ENCODE measurements at places on chromosomes 5 and 9.

DNA sequence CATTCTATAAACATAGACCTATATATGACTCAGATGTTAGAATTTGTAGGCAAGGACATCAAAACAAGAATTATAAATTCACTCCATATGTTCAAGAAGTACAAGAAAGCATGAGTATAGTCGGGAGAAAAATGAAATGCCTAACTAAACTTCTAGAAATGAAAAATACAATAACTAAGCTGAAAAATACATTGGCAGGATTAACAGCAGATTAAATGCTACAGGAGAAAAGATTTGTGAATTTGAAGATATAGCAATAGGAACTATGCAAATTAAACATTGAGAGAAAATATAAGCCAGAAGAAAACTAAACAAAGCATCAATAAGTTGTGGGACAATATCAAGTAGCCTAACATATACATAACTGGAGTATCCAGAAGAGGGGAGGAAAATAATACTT lies 55.3 kb upstream of the PRSS3 start:
- DNase-seq, result no peak

DNA sequence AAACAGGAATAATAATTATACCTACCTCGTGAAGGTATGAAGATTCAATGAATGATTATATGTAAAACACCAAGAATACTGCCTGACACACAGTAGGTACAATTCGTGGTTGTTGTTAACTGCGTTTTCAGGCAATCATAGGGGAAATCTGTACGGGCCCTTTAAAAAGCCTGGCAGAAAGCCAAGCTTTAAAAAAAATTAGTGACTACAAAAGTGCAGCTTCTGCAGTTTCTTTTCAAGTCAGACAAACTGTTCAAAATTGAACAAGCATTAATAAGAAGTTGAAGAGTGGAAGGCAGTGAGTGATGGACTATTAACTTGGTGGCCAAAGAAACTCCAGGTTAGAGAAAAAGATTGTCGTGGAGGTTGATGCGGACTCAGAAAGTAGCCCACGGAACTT lies 85.9 kb upstream of the TRIO start:
- DNase-seq, result no peak

DNA sequence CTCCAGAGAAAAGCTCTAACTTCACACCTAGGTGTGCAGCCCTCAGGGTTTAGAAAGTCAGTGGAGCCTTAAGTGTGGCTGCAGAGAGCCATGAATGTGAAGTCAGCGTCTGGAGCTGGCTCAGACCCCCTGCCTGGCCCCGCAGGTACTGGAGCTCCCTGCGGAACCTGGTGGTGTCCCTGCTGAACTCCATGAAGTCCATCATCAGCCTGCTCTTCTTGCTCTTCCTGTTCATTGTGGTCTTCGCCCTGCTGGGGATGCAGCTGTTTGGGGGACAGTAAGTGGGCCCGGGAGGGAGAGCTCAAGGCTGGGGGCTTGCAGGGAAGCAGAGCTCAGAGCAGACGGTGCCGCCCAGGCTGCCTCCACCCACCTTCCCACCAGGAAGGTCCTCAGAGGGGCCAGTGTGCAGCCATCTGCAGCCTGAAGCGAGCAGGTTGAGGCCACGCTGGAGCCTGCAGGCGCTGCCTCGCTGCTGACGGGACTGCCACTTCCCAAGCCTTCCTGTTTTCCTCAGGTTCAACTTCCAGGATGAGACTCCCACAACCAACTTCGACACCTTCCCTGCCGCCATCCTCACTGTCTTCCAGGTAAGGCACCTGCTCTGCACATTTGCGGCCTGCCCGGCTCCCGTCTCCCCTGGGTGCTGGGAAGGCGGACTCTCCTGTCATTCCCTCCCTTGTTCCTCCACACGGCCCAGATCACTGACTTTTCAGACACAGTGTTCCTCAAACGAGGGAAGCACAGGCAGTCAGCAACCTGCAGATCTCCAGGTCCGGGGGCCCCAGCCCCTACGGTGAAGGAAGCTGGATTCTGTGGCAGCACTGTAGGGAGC lies 108.9 kb downstream of the CACNA1B start:
- DNase-seq, result no peak

GRCh38 chr9:4010309-4010708 lies 289.6 kb downstream of the GLIS3 start:
- no peak for DNase-seq

DNA sequence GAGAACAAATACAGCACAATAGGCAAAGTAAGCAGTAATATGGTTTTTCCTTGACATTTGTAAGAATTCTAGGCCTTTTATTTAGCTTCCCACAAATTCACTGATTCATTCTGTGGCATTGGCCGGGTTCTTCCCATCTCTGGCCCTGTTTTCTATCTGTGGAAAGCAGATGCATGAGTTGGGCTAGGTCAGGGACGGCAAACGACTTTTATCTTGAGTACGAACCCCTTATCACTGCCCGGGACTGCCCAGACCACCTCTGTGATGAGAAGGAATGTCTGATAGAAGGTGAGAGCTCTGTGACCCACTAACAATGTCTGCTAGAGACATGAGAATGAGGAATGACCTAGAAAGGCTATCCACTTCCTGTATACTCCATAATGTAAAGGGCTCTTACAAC lies 35.4 kb upstream of the ADAM19 start:
- DNase-seq, result no peak

All from iris pigment epithelial cell (primary cell).